ENCODE measurements at places on chromosomes 13 and 19. TPM values are rescaled to one million over a fixed set of nuclear protein-coding genes. Genes with fewer than 3 reads are reported as not detected.

Gene CRYL1
- 1.9 TPM for total RNA-seq

GRCh38 chr19:29417048-29417447 lies 108.7 kb upstream of the VSTM2B start:
- no peaks in the 10 kb centered on the region for H3K27me3 ChIP-seq
- H3K36me3 ChIP-seq, result no peaks in the 10 kb centered on the region
- H3K4me1 ChIP-seq, result no peaks in the 10 kb centered on the region
- no peak for DNase-seq
- H3K27ac ChIP-seq, result no peak overlapping the region
- H3K4me3 ChIP-seq, result no peak overlapping the region

DNA sequence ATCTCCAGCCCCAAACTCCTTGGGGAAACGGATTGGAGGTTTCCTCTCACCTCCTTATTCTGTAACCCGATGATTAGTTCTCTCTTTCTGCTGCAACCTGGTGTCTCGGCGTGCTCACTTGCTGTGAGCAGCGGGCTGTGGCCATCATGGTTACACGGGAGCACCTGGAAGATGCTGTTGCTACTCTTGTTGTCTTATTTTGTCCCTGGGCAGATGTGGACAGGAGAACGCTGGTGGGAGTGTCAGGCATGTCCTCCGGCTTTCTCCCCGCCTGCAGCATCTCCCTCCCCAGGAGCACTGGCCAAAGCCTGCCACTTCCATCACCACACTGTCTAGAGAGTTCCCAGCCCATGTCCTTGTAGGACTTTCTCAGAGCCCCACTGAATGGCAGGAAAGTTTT lies 211.8 kb upstream of the ZNF536 start:
- no peak for DNase-seq
- H3K4me1 ChIP-seq, result no peaks in the 10 kb centered on the region
- H3K27ac ChIP-seq, result no peak overlapping the region

DNA sequence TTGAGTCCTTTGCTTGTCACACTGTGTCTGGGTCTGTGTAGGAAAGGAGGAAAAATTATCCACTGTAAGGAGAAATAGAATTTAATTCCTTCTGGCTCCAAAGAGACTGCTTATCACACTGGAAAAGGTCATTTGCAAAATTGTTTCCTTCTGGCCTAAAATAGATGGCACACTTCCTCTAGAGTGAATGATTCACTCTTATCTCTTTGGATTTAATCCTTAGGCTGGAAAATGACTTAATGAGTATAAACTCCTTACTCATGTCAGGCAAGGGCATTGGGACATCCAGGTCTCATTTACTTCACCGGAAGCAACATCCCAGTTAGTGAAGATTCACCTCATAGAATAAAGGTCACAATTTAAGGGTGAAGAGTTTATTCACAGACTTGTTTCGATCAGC lies 293.6 kb downstream of the OXGR1 start:
- no peak for DNase-seq
- H3K27me3 ChIP-seq, result no peaks in the 10 kb centered on the region
- H3K27ac ChIP-seq, result no peak overlapping the region
- no peaks in the 10 kb centered on the region for H3K4me1 ChIP-seq

GRCh38 chr19:9485140-9485539 lies 13.3 kb downstream of the ZNF560 start:
- DNase-seq, result no peak
- H3K27ac ChIP-seq, result no peak overlapping the region
- H3K4me1 ChIP-seq, result no peaks in the 10 kb centered on the region
- H3K36me3 ChIP-seq, result no peaks in the 10 kb centered on the region

- no peak overlapping the region for H3K27ac ChIP-seq
- no peaks in the 10 kb centered on the region for H3K27me3 ChIP-seq
- H3K36me3 ChIP-seq, result no peaks in the 10 kb centered on the region
- no peak overlapping the region for H3K4me3 ChIP-seq
- DNase-seq, result no peak
- H3K4me1 ChIP-seq, result no peaks in the 10 kb centered on the region
Observed at GRCh38 chr13:70408865-70409264, 300.6 kb upstream of the KLHL1 start.

DNA sequence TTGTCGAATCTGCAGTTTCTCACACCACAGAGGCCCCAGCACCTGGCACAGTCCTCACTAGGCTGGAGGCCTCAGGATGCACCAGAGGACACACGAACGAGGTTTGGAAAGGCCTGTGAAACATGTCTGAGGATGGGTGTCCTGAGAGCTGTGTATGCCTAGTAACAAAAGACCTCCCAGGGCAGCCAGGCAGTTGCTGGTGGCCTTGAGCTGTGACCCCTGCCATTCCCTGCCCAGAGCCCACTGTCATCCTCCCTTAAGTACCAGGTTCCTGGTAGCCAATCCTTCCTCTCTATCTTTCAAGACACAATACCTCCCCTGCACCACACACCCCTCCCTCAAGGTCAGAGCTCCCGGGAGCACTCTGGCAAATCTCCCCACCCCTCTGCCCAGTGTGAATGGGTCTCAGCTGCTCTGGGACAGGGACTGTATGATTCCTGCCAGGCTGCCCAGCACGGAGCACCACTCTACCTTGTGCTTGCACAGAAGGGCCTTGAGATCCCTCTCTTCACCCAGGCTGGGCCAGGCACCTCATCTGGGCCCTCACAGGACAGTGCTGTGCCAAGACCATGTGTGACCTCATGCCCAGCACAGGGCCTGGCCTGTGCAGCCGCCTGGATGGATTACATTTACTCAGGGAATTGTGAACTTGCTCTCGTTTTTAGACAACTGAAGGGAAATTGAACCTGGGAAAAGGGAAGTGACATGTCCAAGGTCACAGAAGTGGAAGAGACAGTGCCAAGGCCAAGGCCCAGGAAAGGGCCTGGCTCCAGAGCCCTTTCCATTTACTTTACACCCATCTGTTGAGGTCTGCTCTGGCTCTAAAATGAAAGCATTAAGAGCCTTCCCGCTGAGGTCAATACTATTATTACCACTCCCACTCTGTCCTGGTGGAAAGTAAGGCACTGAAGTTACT lies 2.2 kb downstream of the ZNF787 start:
- DNase-seq, result no peak
- peaks cover 25% of the 10 kb centered on the region for H3K4me1 ChIP-seq
- no peak overlapping the region for H3K27ac ChIP-seq
- no peaks in the 10 kb centered on the region for H3K27me3 ChIP-seq

- H3K27ac ChIP-seq, result no peak overlapping the region
- H3K4me3 ChIP-seq, result no peak overlapping the region
- no peaks in the 10 kb centered on the region for H3K27me3 ChIP-seq
- no peak for DNase-seq
- no peaks in the 10 kb centered on the region for H3K4me1 ChIP-seq
Observed at GRCh38 chr13:101706651-101707050, 254.2 kb downstream of the ITGBL1 start.

Gene SIGLEC8
- total RNA-seq, result not detected

Gene ZNF730
- 24.7 TPM for total RNA-seq

Gene TNNI3
- total RNA-seq, result 16.9 TPM

- no peak overlapping the region for H3K4me3 ChIP-seq
- H3K4me1 ChIP-seq, result no peaks in the 10 kb centered on the region
- H3K27me3 ChIP-seq, result no peaks in the 10 kb centered on the region
- H3K36me3 ChIP-seq, result no peaks in the 10 kb centered on the region
- H3K27ac ChIP-seq, result no peak overlapping the region
Observed at GRCh38 chr13:73625562-73626339, 508.5 kb downstream of the KLF12 start.

DNA sequence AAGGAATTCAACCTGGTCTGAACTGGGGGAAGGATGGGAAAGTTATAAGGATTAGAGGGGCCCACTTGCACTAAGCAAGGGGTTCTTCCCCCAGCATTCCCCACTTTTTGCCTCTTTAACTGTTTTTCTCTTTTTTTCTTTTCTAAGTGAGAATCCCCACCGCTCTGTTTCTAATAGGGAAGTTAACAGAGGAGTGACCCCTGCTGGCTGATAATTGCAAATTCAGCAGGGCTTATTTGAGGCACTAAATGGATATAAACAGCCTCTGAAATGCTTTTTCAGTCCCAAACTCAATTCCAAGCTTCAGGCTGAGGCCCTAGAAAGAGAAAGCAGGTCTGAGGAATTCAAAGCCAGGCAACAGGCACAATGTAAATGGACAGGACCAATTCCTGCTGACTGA lies 38.2 kb upstream of the CEACAM21 start:
- H3K4me1 ChIP-seq, result no peaks in the 10 kb centered on the region
- no peaks in the 10 kb centered on the region for H3K27me3 ChIP-seq
- H3K36me3 ChIP-seq, result no peaks in the 10 kb centered on the region
- H3K27ac ChIP-seq, result no peak overlapping the region
- DNase-seq, result no peak

Gene IL12RB1
- not detected for total RNA-seq

DNA sequence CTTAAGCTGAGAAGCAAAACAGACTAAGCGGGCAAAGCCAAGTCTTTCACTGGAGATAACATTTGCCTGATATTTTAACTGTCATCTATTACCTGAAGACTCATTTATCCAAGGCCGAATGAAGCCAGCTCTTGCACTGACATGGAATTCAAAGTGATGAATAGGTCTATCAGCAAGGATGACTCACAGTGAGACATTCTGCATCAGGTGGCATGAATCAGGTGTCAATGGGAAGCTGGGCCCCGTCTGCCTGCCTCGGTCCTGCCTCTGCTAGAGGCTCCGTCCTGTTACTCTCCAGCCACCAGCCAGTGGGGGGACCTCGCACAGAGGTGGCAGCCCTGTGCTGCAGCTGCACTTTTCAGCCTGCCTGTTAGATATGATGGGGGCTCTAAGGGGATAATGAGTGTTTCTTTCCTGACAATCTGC lies 23.5 kb downstream of the STARD13 start:
- no peaks in the 10 kb centered on the region for H3K36me3 ChIP-seq
- H3K4me1 ChIP-seq, result peaks cover 15% of the 10 kb centered on the region
- no peak for DNase-seq
- H3K27ac ChIP-seq, result no peak overlapping the region
- no peaks in the 10 kb centered on the region for H3K27me3 ChIP-seq
- no peak overlapping the region for H3K4me3 ChIP-seq

DNA sequence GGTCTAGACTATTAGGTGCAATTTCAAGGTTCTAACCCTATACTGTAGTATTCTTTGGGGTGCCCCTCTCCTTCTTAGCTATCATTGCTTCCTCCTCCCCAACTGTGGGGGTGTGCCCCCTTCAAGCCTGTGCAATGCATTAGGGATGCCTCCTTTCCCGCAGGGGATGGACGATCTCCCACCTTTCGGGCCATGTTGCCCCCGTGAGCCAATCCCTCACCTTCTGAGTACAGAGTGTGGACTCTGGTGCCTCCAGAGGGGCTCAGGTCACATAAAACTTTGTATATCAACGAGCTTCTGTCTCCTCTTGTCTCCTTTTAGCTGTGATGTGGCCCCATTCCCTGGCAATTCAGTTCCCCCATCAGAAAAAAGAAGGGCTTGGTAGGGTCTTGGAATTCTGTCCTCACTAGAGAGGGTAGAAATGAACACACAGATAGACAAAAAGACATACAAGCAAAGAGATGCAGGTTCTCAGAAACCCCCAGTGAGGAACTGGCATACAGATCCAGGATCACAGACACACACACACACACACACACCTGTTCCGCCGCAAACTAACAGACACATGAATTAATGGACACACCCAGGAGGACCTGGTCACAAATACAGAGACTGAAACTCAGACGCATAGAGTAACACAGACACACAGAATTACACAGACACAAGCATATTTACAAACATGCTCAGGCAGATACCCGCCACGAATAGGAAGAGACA lies 2.5 kb upstream of the HNRNPUL1 start:
- H3K36me3 ChIP-seq, result peaks cover 4% of the 10 kb centered on the region
- H3K27me3 ChIP-seq, result no peaks in the 10 kb centered on the region
- H3K4me1 ChIP-seq, result peaks cover 7% of the 10 kb centered on the region

- H3K4me1 ChIP-seq, result no peaks in the 10 kb centered on the region
- no peak for DNase-seq
- H3K27ac ChIP-seq, result no peak overlapping the region
- H3K27me3 ChIP-seq, result no peaks in the 10 kb centered on the region
Observed at GRCh38 chr19:41422456-41422855, 4.7 kb downstream of the B3GNT8 start.

DNA sequence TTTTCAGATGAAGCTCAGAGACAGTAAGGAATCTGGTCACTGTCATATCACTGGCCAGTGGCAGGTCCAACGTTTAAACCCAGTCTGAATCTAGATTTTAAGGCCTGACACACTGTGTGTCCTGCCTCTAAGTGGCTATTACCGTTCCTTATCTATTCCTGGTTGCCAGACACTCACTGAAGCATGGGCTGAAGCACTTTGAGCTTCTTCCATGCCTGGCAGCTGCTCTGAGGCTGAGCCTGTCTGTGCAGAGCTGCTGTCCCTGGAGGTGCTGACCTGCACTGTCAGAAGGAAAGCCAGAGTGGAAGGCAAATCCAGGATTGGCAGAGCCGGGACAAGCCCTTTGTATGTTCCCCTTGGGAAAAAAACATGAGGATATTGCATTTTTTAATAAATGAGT lies 109.2 kb upstream of the SLC7A1 start:
- H3K4me3 ChIP-seq, result no peak overlapping the region
- H3K36me3 ChIP-seq, result no peaks in the 10 kb centered on the region
- DNase-seq, result no peak
- no peaks in the 10 kb centered on the region for H3K27me3 ChIP-seq
- no peak overlapping the region for H3K27ac ChIP-seq

- no peaks in the 10 kb centered on the region for H3K36me3 ChIP-seq
- no peaks in the 10 kb centered on the region for H3K4me1 ChIP-seq
- H3K4me3 ChIP-seq, result no peak overlapping the region
- no peak for DNase-seq
- H3K27me3 ChIP-seq, result no peaks in the 10 kb centered on the region
- no peak overlapping the region for H3K27ac ChIP-seq
Observed at GRCh38 chr13:52785739-52786138, 46.1 kb upstream of the CNMD start.

- no peaks in the 10 kb centered on the region for H3K4me1 ChIP-seq
- H3K27me3 ChIP-seq, result no peaks in the 10 kb centered on the region
- peak; percentile 97 for DNase-seq
Observed at GRCh38 chr19:2034729-2035589, 16.1 kb downstream of the MKNK2 start.

Gene KXD1
- 115 TPM for total RNA-seq

- no peak for DNase-seq
- H3K4me3 ChIP-seq, result no peak overlapping the region
- H3K4me1 ChIP-seq, result no peaks in the 10 kb centered on the region
- no peak overlapping the region for H3K27ac ChIP-seq
Observed at GRCh38 chr13:74299721-74300120, 165.5 kb upstream of the KLF12 start.

DNA sequence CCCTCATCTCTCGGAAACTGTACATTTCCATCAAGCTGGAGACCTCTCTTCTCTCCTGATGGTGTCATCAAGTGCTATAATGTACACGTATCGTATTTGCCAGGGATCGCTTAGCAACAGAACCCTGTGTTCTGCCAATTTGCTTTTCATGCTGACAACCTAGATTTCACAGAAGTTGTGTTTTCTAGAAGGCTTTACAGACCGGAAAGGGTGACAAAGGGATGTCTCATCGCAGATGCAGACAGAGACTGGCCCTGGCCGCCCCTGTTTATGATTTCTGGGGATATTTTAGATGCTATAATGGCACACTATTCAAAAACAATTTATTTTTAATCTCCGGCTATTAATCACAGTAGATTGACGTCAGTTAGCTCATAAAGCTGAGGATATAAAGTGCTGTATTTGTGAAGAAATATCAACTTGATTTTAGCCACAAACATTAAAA lies 291.4 kb downstream of the IRS2 start:
- H3K4me3 ChIP-seq, result no peak overlapping the region
- DNase-seq, result no peak
- H3K27ac ChIP-seq, result no peak overlapping the region
- H3K27me3 ChIP-seq, result no peaks in the 10 kb centered on the region

GRCh38 chr19:54482889-54483288 lies 9.8 kb upstream of the CDC42EP5 start:
- H3K36me3 ChIP-seq, result no peaks in the 10 kb centered on the region
- no peak overlapping the region for H3K4me3 ChIP-seq
- no peak for DNase-seq
- no peaks in the 10 kb centered on the region for H3K4me1 ChIP-seq
- H3K27me3 ChIP-seq, result no peaks in the 10 kb centered on the region

All from H1 (cell line).